ENCODE measurements at places on chromosomes 12 and 14. TPM values are rescaled to one million over a fixed set of nuclear protein-coding genes. Genes with fewer than 3 reads are reported as not detected.

Gene CLEC9A
- total RNA-seq, result not detected

Gene RBP5
- not detected for total RNA-seq

Gene KRT82
- total RNA-seq, result not detected

Gene RNASE3
- total RNA-seq, result not detected

Gene B4GALNT1
- 3.1 TPM for total RNA-seq

Gene CIROP
- not detected for total RNA-seq

Gene SLCO1B1
- not detected for total RNA-seq

Gene IL22
- total RNA-seq, result not detected

Gene C3AR1
- 7.8 TPM for total RNA-seq

Gene WNT1
- not detected for total RNA-seq

Gene RFC5
- 16.7 TPM for total RNA-seq

Gene ETV6
- 4.2 TPM for total RNA-seq

Gene INSM2
- not detected for total RNA-seq

Gene HOXC11
- 0.52 TPM for total RNA-seq

Gene PGAM5
- 16.7 TPM for total RNA-seq

Gene KRT78
- not detected for total RNA-seq

Gene CDCA4
- 15.1 TPM for total RNA-seq

Gene SLC39A5
- total RNA-seq, result not detected

Gene AQP2
- not detected for total RNA-seq

Gene RTL1
- total RNA-seq, result 9.4 TPM

Gene CCDC184
- 0.52 TPM for total RNA-seq

Gene BDKRB1
- total RNA-seq, result not detected

Gene TUNAR
- not detected for total RNA-seq

Gene LTB4R
- 2.1 TPM for total RNA-seq

Gene CLEC4A
- not detected for total RNA-seq

Gene METTL25
- 71.5 TPM for total RNA-seq

Gene KMT2D
- 26.1 TPM for total RNA-seq

Gene GLT1D1
- 0.52 TPM for total RNA-seq

Measured in skeletal muscle tissue (tissue), 5 donors.